ENCODE measurements at places on chromosomes 2 and 18.

GRCh38 chr2:53938904-53939303, 31.9 kb downstream of the PSME4 start:
- no peak for DNase-seq

GRCh38 chr2:217724471-217724870, 278.3 kb downstream of the TNS1 start:
- DNase-seq = no peak

GRCh38 chr2:18560797-18561085, 288 bp upstream of the RDH14 start:
- no peak for DNase-seq

GRCh38 chr2:202051499-202052161, 18.0 kb downstream of the FZD7 start:
- no peak for DNase-seq

DNA sequence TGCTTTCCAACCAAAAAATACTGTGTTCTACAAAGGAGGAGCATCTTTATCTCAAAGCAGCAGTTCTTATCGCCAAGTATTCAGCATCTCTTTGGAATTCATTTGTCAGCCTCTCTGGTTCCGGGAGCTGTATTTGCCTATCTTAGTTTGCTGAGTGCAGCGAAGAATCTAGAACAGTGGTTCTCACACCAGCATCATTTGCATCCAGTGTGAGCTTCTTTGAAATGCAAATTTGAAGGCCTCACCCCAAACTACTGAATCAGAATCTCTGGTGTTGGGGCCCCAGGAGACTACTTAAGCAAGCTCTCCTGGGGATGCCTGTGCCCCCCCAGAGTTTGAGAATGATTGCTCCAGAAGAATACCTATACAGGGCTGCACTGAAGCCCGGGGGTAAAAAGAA, 1.5 kb upstream of the PTPN2 start:
- no peak for DNase-seq

DNA sequence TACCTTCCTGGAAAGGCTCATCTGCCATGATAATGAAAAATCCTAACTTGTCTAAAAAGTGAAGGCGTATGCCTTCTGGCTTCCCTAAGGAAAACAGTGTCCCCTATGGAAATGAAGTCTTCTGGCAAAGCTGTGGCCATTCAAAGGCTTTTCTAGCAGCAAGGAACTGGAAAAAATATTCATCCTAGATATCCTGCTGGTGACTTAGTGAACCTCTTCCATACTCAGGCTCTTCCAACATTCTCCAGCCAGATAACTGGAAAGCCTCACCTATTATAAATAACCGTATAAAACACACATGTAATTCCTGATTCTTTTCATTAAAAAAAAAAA, 84.7 kb downstream of the RBMS1 start:
- no peak for DNase-seq

GRCh38 chr2:233386382-233387041, 32.2 kb downstream of the DGKD start:
- no peak for DNase-seq

DNA sequence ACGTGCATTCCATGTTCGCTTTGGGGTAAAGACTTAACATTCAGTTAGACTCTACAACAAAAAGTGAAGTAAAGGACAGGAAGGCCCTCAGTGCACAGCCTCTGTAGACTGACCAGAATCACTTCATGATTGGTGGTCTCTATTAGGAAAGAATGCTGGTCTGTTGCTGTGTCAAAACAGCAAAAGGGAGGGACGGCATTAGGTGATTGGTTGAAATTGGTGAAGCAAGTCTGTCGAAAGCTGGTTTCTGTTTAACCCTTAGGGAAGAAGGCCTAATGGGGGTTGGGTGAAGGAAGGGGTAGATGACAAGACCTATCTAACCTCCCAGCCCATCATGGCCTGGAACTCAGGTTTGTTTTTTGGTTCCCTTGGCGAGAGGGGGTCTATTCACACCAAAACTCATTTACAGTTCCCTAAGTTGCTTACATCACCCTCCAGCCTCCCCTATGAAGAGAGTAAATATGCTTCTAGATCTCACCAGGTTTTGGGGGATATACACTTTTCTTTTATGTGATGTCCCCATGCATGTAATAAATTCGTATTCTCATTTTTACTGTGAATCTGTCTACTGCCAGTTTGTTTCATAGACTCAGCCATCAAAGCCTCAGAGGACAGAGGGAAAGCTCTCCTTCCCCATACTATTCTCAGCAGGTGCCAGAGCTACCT, 65.6 kb downstream of the TMEM17 start:
- no peak for DNase-seq

DNA sequence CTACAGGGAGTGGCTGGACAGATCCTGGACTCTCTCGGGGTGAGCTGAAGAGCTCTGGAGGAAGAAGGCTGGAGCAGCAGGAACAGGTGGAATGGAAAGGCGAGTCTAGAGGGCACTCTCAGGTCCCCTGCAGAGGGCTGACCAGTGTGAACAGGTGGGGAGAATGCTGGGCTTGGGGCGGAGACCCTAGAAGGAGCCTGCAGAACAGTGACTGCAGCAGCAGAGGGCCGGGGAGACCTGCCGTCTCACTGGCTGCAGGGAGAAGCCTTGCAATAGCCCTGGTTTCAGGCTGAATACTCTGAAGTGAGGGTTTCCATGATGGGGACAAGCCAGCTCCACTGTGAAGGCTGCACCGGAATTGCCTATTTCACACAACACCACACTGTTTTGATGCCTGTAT, 626.7 kb upstream of the SALL3 start:
- DNase-seq = no peak

- no peak for DNase-seq
Measured at GRCh38 chr2:103435010-103435409, 673.2 kb downstream of the TMEM182 start.

- no peak for DNase-seq
Measured at GRCh38 chr18:9919564-9920232, 5.9 kb downstream of the VAPA start.

GRCh38 chr18:54254265-54254758, 15.0 kb upstream of the POLI start:
- DNase-seq = no peak

DNA sequence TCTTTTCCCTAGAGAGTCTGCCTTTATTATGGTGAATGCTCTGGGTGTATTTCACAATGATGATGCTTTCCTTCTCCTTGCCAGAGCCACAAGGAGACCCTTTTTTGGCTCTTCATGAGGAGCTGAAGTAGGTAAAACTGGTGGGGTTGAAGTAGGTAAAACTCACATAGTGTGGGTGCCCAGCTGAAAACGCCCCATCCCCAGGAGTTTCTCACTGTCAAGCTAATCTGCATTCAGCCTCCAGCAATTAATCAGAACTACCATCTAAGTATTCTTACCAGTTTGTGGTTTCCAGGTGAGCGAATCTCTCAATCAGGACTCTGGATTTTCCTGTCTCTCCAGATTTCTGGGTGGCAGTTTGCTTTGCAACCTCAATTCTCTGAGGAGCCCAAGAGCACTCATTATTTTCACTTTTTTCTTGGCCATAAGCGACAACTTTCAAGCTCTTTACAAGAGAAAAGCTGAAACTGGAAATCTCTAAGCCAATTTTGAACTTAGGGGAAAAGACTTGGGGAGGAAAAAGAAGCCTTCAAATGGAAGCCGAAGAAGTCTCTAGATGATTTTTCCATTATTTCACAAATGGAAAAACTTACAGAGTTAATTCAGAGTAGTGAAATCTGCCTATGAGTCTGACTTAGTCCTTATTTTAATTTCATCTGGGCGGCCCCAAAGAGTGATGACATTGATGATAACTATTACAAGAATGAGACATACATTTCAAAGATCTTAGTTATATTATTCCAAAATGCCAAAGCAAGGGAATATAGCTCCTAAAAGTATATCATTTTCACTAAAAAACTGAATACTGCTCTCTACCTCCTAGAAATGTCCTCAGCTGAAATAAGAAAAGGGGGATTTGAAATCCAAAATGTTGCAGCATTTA, 121.4 kb upstream of the MAP3K20 start:
- no peak for DNase-seq

- no peak for DNase-seq
Measured at GRCh38 chr2:226839161-226839560, 3.3 kb downstream of the RHBDD1 start.

- DNase-seq = no peak
Measured at GRCh38 chr2:36967236-36967876, 1.0 kb upstream of the STRN start.

DNA sequence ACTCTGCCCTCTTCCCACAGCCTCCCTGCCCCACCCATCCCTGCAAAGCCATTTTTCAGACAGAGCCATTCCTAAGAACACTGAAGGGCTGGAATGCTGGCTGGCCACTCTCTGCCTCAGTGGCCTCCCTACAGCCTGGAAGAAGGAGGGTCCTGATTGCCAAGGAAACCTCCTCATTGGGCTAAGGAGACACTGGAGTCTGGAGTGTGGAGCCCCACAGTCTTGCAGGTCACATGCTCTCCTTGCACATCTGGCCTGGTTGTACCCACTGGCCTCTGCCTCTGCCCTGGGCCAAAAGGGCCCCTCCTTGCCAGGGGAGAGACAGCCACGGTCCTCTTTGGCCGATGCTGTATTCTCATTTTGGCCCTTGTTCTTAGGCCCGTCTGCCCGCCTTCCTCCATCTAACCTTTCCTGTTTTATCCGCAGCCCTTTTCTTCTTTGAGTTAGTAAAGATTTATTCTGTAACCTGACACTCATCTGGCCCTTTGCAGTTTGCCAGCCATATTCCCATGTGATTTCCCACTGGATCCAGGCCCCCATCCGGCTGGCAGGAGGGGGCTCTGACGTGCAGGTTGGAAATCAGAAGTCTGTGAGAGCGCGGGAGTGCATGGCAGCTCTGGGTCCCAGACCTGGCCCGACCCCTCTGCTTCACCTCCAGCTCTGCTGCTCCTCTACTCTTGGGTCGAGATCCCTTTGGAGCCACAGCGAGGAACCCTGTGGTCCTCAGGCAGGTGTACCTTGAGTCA, 11.0 kb upstream of the CATIP start:
- DNase-seq = no peak

GRCh38 chr2:234044157-234044556, 6.3 kb upstream of the SPP2 start:
- DNase-seq = no peak

GRCh38 chr2:191432121-191432520, 186.9 kb downstream of the MYO1B start:
- DNase-seq = no peak

GRCh38 chr2:50769406-50770181, 262.3 kb downstream of the NRXN1 start:
- no peak for DNase-seq
